ENCODE measurements at places on chromosomes 4 and X. TPM values are rescaled to one million over a fixed set of nuclear protein-coding genes. Genes with fewer than 3 reads are reported as not detected.

Gene TEX13D
- not detected for total RNA-seq

Gene GPC3
- 13.2 TPM for total RNA-seq

GRCh38 chr4:153549405-153549804 is 83.2 kb downstream of the TMEM131L start:
- no peak for DNase-seq

GRCh38 chr4:133597251-133597650 is 448.2 kb downstream of the PCDH10 start:
- DNase-seq: no peak

DNA sequence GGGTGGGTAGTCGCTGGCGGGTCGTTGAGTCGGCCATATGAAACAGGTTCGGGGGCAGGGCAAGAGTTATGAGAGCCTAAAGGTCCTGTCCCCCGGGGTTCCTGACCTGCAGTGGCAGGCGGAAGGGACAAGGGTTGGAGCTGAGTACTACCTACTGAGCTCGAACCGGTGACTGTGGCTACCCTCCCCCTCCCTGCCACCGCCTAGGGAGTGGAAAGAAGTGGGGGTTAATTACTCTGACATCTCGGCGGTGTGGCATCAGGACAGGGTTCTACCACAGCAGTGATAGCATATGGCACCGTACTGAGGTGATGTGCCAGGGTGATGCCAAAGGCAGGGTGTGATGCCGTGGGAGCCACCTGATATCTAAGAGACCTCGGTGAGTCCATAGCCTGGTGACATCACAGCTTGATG is 307 bp downstream of the ATG4A start:
- no peak for DNase-seq

DNA sequence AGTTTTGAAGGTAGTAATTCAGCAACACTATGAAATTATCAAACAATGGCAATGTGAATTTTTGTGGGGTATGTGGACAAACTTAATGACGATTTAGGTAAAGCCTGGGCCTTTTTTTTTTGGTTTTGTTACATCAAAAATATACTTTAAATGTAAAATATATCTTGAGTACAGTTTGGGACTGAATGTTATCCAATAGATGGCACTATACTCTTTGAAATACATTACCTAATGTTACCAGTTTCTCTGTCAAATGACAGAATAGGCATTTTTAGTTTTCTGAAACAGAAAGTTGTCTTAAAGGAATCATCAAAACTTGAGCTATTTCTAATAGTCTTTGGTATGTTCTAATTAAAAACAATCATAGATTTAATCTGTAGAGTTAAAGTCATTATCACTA is 1651.9 kb downstream of the C4orf33 start:
- no peak for DNase-seq

DNA sequence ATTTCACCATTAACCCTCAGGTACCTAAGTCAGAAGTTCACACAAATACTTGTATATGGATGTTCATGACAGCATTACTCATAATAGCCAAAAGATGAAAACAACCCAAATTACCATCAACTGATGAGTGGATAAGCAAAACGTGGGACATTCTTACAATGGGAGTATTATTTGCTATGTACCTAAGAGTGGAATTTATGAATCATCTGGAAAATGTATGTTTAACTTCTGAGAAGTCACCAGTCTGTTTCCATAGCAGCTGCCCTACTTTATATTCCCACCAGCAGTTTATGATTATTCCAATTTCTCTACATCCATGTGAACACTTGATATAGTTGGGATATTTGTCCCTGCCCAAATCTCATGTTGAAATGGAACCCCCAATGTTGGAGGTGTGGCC is 1478.9 kb downstream of the PCDH19 start:
- no peak for DNase-seq

DNA sequence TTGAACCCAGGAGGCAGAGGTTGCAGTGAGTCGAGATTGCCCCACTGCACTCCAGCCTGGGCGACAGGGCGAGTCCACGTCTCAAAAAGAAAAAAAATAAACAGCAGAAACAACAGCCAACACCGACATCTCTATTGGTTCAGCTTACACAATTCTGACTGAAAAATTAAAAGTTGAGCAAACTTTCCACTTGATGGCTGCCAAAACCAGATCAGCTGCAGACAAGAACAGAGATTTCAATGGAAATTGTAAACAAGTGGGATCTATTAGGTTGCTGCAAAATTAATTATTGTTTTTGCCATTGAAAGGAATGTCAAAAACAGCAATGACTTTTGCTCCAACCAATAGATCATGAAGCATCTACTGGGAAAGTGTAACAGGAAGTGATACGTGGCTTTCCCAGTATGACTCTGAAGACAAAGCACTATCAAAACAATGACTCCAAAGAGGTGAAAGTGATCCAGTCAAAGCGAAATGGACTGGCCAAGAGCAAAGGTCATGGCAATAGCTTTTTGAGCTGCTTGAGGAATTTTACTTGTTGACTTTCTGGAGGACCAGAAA is 26.3 kb downstream of the UPF3B start:
- DNase-seq: no peak

DNA sequence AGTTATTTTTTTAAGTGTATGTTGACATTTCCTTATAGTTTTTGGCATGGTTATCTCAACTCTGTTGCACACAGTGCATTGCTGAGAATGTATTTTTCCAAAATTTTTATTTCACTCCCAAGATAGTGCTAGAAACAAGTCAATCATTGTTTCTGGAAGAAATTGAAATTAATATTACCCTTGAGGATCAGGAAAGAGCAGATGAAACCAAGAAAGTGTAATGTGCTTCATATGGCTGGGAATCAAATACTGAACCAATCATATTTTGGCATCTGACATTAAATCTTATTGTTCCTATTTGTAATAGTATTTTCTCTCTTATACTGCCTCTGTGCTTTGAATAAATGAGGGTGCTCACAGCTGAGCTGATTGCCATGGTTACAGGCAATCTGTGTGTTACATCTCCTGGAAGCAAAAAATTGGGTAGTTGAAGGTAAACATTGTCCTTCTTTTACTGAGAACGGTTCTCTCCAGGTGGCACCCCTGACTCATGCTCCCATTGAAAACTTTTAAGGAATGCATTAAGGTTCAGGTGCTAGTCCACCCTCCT is 358.2 kb upstream of the NR3C2 start:
- no peak for DNase-seq

DNA sequence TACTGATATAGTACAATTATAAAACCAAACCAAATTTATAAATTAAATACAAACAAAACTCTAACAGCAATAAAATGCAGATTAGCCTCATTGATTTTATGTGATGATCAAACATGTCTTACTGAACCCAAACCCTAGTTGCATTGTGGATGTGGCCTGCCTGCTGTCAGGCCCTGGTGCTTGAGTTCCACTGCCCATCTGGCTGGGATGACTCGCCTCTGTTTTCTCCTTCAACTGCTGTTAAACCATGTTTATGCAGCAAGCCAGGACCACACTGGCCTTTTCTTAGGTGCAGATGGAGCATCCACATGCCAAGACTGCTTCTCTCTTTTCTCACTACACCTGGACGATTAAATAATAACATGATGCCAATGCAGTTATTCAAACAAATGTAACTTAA is 22.6 kb downstream of the NAP1L5 start:
- DNase-seq: no peak

Data from aorta (tissue), 5 donors.